ENCODE measurements at places on chromosomes 4 and X.

DNA sequence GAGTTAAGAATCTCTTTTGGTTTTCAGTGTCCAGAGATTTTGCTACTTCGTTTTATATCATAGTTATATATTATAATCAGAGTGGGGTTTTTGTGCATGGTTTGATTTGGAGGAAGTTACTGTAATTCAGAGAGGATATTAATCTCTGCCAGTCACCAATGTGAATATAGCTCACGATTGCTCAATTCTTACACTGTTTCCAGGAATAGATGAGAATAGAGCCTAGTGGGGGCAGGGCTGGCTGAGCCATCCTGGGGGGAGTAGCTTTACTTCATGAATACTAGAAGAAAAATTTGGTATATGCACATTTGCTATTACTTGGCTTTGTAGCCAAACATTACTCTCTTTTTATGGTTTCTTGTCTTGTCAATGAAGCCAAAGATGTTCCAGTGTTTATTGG lies 60.9 kb upstream of the TRPC3 start:
- DNase-seq, result no peak

GRCh38 chr4:122930862-122931261 lies 8.5 kb upstream of the NUDT6 start:
- DNase-seq, result no peak

- DNase-seq, result no peak
Observed at GRCh38 chr4:159444678-159445077, 341.8 kb downstream of the RAPGEF2 start.

DNA sequence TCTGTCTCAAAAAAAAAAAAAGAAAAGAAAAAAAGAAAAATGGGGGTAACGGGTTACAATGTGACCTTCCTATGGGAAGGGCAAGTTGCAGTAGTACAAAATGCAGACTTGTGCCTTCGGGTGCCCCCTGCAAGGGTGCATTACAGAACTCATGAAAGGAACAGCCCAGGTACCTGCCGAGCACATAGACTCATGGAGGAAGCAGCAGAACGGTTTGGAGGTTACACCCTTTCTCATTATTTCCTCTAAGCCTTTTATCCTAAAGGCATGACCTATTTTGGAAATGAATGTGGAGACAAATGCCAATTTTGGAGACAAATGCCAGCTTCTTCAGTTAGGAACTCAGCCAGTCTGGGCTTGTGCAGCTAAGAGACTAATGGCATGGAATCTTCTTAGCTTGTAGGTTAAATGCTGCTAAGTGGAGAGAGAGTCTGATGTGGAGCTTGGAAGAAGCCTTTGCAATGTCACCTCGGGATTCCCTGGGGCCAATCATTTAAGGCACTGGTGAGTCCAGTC lies 44.1 kb upstream of the PRKX start:
- DNase-seq, result no peak

DNA sequence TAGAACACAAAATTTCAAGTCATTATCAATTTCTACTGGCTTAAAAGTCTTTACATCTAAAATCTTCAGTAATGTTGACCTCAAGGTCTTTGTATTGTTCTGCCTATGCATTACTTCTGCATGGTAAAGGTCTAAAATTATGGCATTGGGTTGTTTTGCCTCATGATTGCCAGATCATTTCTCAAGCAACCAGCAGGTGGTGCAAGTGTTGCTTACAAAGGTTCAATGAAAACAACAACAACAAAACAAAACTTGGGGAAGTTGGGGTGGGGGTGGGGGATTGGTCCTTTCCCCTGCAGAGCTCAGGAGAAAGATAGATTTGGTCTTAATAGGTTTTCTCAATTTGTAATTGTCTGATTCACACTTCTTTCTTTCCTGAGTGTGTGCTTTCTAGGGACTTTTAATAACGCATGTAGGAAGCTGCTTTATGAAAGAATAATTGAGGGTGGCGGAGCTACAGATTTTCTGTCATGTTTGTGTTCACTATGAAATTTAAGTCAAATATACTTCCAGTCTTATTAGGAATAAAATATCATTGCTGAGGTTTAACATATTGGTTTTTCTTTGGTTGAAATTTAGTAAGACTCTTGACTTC lies 145.1 kb downstream of the COL4A5 start:
- DNase-seq, result no peak

DNA sequence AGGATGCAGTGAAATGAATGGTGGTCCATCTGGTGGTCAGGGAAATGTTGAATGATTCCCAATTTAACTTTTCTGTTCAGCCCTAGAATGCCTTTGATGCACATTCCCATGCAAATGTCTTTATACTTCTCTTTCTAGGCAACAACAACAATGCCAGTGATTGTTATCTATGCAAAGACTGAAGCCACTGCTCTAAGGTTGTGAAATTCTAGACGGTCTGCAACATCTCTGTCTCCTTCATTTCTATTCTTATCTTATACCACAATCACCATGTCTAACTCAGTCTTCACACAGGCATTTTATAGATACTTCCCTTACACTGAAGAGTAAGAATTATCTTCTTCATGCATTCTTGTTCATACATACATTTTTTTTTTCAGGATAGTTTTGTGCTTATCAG lies 84.5 kb downstream of the HPGD start:
- no peak for DNase-seq

GRCh38 chr4:42817913-42818312 lies 74.6 kb upstream of the GRXCR1 start:
- DNase-seq, result no peak

DNA sequence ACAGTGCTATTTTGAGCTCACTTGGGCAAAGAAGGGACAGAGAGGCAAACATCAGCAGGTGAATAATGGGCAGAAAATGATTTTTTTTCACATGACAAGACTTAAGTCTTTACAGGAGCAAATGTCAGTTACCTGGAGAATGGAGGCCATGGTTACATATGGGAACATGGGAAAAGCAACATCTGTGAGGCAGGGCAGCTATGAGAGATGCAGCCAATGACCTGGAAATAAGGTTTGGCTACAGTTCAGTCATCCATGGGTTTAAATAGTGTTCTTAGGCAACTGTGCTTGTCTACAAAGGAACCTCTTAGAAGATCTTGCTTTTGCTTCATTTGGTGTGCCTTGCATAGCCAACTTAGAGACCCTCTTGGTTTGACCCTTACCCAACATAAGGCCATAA lies 490.2 kb upstream of the LCORL start:
- no peak for DNase-seq

GRCh38 chr4:145423017-145423708 lies 58.5 kb upstream of the SMAD1 start:
- DNase-seq, result no peak

DNA sequence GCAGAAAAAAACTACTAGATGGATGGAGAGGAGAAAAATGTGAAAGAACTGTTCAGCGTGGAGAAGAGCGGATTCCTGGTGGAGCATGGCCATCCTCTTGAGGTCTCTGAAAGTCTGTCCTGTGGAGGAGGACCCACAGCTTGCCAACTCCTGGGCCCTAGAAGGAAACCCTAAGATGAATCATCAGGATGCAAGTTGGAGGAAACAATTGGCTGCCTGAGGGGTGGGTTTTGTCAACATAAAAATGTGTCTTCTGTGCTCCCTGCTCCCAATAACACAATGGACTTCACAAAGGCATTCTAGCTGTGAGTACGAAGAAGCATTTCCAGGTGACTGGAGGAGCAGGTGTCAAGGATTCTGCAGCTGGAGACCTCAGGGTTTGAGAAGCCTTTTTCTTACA lies 37.2 kb downstream of the CNGA2 start:
- DNase-seq, result no peak

DNA sequence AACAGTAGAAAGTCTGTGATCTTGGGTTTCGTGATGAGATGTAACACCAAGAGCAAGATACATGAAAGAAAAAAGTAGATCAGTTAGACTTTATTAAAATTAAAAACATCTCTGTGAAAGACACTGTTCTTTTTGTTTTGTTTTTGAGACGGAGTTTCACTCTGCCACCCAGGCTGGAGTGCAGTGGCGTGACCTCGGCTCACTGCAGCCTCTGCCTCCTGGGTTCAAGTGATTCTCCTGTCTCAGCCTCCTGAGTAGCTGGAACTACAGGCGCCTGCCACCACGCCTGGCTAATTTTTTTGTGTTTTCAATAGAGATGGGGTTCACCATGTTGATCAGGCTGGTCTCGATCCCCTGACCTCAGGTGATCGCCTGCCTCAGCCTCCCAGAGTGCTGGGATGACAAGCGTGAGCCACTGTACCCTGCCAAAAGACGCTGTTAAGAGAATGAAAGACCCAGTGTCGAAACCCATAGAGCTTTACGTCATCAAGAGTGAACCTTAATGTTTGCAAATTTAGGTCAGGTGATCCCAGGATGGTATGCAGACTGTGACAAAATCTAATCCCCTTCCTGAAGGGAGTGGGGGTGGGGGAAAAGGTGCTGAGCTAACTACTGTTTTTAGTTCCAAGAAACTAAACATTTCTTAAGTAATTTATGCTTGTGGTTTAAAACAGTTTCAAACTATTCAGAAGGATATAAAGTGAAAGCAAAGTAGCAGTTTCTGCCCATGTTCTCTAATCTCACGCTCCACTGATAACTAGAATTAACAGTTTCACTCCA lies 8.0 kb downstream of the OFD1 start:
- no peak for DNase-seq

DNA sequence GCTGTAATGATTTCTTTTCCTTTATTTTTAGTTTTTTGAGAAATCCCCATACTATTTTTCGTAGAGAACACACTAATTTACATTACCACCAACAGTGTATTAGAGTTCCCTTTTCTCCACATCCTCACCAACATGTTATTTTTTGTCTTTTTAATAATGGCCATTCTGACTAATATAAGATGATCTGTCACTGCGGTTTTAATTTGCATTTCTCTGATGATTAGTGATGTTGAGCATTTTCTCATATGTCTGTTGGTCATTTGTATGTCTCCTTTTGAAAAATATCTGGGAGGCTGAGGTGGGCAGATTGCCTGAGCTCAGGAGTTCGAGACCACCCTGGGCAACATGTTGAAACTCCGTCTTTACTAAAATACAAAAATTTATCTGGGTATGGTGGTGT lies 30.2 kb downstream of the SPINK2 start:
- no peak for DNase-seq

GRCh38 chr4:62328526-62328925 lies 1128.4 kb downstream of the ADGRL3 start:
- no peak for DNase-seq

- no peak for DNase-seq
Observed at GRCh38 chr4:28481565-28481964, 1620.9 kb downstream of the STIM2 start.

- DNase-seq, result no peak
Observed at GRCh38 chr4:67809502-67809901, 55.3 kb upstream of the GNRHR start.

All from activated effector memory CD4-positive, alpha-beta T cell treated with Interleukin-2 at 50 U/mL for 16 hours (primary cell).